ENCODE measurements at places on chromosomes 16 and 17.

- H3K36me3 ChIP-seq: no peaks in the 10 kb centered on the region
- no peaks in the 10 kb centered on the region for H3K27me3 ChIP-seq
- H3K4me1 ChIP-seq: peaks cover 4% of the 10 kb centered on the region
- no peak for DNase-seq
- no peak overlapping the region for H3K4me3 ChIP-seq
- H3K27ac ChIP-seq: no peak overlapping the region
Observed at GRCh38 chr17:80790981-80791742, 200.5 kb upstream of the CHMP6 start.

GRCh38 chr16:76455257-76455656 lies 178.1 kb downstream of the CNTNAP4 start:
- no peak overlapping the region for H3K27ac ChIP-seq
- H3K4me1 ChIP-seq: no peaks in the 10 kb centered on the region
- no peak for DNase-seq
- no peaks in the 10 kb centered on the region for H3K27me3 ChIP-seq
- no peak overlapping the region for H3K4me3 ChIP-seq

GRCh38 chr16:76913046-76913445 lies 277.9 kb upstream of the MON1B start:
- no peaks in the 10 kb centered on the region for H3K4me1 ChIP-seq
- H3K36me3 ChIP-seq: no peaks in the 10 kb centered on the region
- no peaks in the 10 kb centered on the region for H3K27me3 ChIP-seq

GRCh38 chr16:50692644-50692998 lies 785 bp upstream of the NOD2 start:
- no peak for DNase-seq
- no peaks in the 10 kb centered on the region for H3K4me1 ChIP-seq
- no peak overlapping the region for H3K4me3 ChIP-seq
- no peaks in the 10 kb centered on the region for H3K36me3 ChIP-seq
- H3K27ac ChIP-seq: no peak overlapping the region

DNA sequence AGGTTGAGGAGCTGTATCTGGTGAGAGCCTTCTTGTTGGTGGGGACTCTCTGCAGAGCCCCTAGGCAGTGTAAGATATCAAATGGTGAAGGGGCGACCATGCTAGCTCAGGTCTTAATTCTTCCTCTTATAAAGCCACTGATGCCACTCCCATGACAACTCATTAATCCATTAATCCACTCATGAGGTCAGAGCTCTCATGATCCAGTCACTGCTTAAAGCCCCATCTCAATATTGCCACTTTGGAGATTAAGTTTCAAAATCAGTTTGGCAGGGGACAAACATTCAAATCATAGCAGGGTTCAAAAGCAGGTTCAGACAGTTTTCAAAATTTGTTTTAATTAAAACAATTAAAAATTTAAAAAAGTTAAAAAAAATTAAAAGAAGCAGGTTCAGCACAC lies 13.1 kb upstream of the SPECC1 start:
- DNase-seq: no peak
- H3K27me3 ChIP-seq: no peaks in the 10 kb centered on the region
- H3K4me1 ChIP-seq: no peaks in the 10 kb centered on the region
- no peak overlapping the region for H3K27ac ChIP-seq
- no peak overlapping the region for H3K4me3 ChIP-seq

GRCh38 chr16:27700304-27700995 lies 150.5 kb downstream of the KATNIP start:
- H3K4me1 ChIP-seq: peaks cover 11% of the 10 kb centered on the region
- no peaks in the 10 kb centered on the region for H3K36me3 ChIP-seq
- H3K27me3 ChIP-seq: no peaks in the 10 kb centered on the region

All from H1 (cell line).